Fibroblast of the aortic adventitia (primary cell): ENCODE measurements at places on chromosomes 1 and 21.

GRCh38 chr1:115753361-115753760, 15.2 kb downstream of the CASQ2 start:
- no peak for DNase-seq

DNA sequence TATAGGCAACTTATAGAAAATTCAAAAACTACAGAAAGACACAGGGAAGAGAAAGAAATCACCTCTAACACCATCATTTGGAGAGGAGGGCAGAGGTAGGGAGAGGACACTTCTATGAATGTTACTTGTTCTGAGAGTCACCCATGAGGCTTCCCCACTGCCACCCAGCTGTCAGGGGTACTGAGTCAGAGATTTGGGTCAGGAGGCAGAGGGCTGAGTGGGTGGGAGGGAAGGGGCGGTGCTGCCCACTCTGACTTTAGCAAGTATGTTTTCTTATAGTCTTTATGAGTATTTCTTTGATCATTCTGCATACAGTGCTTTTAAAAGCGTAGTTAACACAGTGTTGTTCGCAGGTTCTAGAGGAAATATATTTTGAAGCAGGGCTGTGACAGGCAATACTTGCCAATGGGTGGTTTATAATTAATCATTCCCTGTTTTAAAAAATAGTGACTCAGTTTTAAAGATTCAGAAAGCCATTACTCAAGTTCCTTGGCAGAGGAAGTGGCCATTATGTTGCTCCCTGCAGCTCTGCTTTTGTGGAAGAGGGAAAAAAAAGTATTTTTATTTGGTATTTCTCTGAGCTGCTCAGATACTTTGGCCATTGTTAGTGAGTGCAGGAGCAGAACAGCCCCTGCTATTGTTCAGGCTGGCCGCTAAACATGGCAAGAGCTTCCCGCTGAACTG, 18.3 kb downstream of the IL6R start:
- peak; percentile 91 for DNase-seq

- no peak for DNase-seq
Observed at GRCh38 chr1:26949926-26950319, 10.3 kb downstream of the KDF1 start.

GRCh38 chr1:116540088-116540487, 30.7 kb downstream of the CD58 start:
- no peak for DNase-seq

GRCh38 chr1:54017979-54018378, at the start of gene LDLRAD1:
TSS of gene LDLRAD1 (minus strand) at chr1:54018186. CDS start at chr1:54018112, 74 bp downstream.
- no peak for DNase-seq

DNA sequence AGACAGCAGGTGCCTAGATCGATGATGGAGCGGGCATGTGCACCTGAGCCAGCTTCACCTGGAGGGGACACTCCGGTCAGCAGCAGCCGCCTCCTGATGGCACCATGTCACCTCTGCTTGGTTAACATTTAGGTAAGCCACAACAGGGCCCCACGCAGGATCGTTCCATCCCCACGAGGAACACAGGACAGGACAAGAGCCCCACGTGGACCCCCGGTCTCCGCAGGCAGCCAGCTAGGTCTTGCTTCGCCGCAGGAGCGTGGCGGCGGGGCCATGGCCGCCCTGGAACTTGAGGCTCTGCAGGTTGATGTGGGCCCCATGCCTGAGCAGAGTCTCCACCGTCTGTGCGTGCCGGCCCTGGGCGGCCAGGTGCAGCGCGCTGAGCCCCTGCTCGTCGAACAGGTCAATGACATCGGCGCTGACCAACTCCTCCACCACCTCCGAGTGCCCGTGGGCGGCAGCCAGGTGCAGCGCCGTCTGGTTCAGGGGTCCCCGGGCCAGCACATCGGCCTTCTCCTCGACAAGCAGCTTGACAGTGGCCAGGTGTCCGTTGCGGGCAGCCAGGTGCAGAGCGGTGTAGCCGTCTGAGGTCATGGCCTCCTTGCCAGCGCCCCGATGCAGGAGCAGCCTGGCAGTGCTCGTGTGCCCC, 26.1 kb downstream of the RIPK4 start:
- no peak for DNase-seq

DNA sequence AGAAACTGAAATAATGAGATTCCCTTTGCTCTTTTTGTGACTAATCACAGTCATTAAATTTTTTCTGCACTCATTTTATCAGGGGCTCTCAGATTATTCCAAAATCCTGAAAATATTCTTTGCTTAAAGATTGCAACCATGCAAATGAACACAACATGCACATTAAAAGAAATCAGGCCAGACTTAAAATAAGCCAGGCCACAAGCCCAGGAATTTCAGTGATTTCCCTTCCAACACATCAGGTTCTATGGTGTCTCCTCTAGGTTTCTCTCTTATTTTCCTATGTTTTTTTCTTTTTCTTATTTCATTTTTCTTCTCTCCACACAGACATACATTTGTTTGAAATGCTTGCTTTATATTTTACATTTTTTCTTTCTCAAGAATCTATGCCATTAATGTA, 65.3 kb downstream of the NIBAN1 start:
- peak; percentile 45 for DNase-seq
